ENCODE measurements at places on chromosomes 2 and 18. TPM values are rescaled to one million over a fixed set of nuclear protein-coding genes. Genes with fewer than 3 reads are reported as not detected.

The KCNG2 gene
- total RNA-seq: not detected

The TSGA10 gene
- total RNA-seq: 14.9 TPM

The CLEC4F gene
- not detected for total RNA-seq

The IL1B gene
- 0.81 TPM for total RNA-seq

The DBI gene
- total RNA-seq: 33.9 TPM

The MOGAT1 gene
- not detected for total RNA-seq

The CASP8 gene
- total RNA-seq: 153 TPM

The MROH2A gene
- total RNA-seq: not detected

The NYAP2 gene
- not detected for total RNA-seq
